ENCODE measurements at places on chromosomes 11 and 22.

DNA sequence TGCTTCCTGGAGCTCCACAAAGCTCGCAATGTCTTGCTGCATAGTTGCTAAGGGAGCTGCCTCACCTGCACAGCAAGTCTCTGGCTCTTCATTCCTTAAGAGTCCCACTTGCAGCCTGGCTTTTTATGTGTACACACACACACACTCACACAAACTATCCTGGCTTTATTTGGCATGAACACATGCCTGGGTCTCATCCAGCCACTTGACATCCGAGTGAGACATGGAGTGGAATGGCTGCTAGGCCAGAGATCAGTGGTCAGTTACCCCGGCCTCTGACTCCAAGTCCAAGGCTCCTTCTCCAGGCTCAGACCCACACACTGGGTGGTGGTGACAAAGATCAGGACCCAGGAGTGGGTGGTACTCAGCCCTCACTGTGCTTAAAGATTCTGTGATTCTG, 37.9 kb upstream of the CLTCL1 start:
- DNase-seq, result no peak

DNA sequence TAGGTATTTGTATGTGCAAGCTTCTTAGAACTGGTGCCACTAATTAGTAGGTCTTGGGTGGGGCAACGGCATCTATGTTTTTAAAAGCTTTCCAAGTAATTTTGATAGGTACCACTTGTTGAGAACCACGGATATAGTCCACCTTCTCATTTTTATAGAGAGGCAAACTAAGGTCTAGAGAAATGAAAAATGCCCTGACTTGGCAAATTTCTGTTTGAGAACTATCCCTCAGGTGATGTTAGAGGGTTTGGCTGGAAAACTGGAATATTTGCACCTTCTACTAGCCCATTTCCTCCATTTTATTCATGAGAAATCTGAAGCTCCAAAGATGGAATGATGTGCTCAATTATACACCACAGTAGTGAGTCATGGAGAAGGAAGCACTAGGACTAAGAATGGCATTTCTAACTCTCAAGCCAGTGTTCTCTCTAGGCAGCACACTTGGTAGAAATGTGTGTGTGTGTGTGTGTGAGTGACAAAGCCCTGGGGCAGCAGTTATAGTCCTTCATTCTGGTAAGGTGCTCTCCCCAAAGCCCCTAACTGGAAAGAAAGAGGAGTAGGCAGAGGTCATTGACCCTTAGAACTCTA, 1.8 kb upstream of the TMEM86A start:
- DNase-seq, result no peak

- no peak for DNase-seq
Measured at GRCh38 chr11:10436224-10436623, 18.8 kb upstream of the AMPD3 start.

- no peak for DNase-seq
Measured at GRCh38 chr22:44825310-44826150, 73.2 kb downstream of the ARHGAP8 start.

DNA sequence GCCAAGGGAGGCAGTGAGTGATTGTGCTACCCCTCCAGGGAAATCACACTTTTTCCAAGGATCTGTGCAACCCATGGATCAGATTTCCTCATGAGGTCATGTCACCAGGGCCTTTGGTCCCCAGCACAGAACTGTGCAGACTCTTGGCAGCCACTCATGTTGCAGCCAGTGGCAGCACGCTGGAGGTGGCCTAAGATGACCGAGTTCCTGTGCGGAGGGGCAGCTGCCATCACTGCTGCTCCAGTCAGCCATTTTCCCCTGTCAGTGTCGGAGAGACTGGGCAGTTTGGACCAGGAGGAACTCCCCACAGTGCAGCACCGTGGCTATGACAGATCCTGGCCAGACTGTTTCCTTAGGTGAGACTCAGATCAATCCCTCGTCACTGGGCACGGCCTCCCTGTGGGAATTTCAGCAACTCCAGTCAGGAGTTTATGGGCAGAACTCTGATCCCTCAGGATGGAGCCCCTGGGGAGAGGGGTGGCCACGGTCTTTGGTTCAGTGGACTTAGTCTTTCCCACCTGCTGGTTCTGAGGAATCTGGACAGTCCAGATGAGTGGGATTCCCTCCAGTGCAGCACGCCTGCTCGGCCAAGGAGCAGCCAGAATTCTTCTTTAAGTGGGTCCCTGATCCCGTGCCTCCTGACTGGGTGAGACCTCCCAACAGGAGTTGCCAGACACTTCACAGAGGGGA, 194.6 kb upstream of the CARD18 start:
- DNase-seq, result no peak

GRCh38 chr11:64059339-64060140, 23.8 kb downstream of the FLRT1 start:
- no peak for DNase-seq

DNA sequence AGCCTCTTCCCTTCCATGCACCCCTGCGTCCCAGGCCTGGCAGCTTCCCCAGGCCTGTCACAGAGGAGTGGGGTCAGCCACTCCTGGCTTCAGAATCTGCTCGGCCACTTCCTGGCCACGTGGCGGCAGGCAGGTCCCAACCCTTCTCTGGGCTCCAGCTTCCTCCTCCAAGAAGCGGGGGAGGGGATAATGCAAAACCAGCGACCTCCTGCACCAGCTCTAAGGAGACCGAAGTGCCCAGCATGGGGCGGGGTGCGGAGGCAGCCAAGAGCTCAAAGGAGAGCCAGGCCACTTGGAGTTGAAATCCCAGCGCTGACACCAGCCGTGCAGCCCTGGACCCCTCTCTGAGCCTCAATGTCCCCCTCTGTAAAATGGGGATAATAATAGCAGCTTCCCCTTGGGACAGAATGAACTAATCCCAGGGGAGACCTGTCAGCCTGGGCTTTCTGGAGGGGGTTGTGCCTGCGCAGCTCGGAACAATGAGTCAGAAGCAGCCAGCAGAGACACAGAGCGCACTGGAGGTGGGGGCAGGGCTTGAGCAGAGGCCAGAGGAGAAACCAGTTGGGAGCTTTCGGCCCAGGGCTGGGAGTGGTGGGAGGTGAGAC, 22.8 kb upstream of the PICK1 start:
- DNase-seq, result no peak

DNA sequence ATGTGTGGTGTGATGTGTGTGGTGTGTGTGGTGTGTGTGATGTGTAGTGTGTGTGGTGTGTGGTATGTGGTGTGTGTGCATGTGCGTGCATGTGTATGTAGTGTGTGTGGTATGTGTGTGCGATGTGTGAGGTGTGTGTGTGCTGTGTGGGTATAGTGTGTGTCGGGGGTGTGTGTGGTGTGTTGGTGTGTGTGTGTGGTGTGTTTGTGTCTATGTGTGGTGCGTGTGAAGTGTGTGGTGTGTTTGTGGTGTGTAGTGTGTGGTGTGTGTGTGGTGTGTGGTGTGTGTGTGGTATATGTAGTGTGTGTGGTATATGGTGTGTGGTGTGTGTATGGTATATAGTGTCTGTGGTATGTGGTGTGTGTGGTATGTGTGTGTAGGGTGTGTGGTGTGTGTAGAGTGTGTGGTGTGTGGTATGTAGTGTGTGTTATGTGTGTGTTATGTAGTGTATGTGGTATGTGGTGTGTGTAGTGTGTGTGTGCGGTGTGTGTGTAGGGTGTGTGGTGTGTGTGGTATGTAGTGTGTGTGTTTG, 5.0 kb upstream of the PPP6R2 start:
- no peak for DNase-seq

- no peak for DNase-seq
Measured at GRCh38 chr22:49111085-49111484, 716.6 kb downstream of the BRD1 start.

- DNase-seq, result no peak
Measured at GRCh38 chr11:33551051-33551450, 149.6 kb downstream of the C11orf91 start.

- no peak for DNase-seq
Measured at GRCh38 chr22:42039271-42039670, 31.3 kb downstream of the NAGA start.

- DNase-seq, result no peak
Measured at GRCh38 chr11:82043316-82043715, 690.3 kb downstream of the FAM181B start.

- DNase-seq, result no peak
Measured at GRCh38 chr11:111450480-111451320, 61.5 kb downstream of the BTG4 start.

- peak; percentile 81 for DNase-seq
Measured at GRCh38 chr11:19811380-19811779, 98.7 kb downstream of the NAV2 start.

DNA sequence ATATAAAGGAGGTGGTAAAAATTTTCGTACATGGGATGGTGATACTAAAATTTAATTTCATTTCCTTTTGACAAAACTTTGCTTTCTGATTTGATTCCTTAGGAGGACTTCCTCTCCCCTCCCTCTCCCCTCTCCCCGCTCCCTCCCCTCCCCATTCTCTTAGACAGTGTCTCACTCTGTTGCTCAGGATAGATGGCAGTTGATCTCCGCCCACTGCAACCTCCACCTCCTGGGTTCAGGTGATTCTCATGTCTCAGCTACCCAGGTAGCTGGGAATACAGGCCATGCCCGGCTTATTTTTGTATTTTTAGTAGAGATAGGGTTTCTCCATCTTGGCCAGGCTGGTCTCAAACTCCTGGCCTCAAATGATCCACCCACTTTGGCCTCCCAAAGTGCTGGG, 15.9 kb downstream of the TRIM44 start:
- no peak for DNase-seq

Measured in NCI-H146 (cell line).